ENCODE measurements at places on chromosomes 4 and X.

GRCh38 chrX:6857749-6858148 is 289.8 kb upstream of the STS start:
- no peak for DNase-seq

DNA sequence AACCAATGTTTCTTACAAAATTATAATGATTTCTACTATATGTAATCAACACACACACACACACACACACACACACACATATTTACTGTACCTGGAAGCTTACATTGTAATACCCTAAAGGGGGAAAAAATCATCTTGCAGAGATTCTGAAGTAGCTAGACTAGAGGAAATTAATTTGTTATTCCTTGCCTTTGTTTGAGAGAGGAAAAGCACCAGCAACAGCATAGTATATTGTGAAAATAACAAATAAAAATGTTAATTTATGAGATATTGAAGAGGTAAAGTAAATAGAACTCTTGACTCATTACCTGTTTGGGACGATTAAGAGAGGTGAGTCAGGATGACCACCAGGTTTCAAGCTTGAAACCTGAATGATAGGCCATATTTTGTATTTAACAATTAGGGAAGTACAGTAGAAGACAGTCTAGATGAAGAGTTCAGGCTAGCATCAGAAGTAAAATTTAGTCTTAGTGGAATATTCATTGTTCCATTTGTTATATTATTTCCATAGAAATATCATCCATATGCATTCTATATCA is 873.4 kb upstream of the PCDH10 start:
- DNase-seq, result no peak

DNA sequence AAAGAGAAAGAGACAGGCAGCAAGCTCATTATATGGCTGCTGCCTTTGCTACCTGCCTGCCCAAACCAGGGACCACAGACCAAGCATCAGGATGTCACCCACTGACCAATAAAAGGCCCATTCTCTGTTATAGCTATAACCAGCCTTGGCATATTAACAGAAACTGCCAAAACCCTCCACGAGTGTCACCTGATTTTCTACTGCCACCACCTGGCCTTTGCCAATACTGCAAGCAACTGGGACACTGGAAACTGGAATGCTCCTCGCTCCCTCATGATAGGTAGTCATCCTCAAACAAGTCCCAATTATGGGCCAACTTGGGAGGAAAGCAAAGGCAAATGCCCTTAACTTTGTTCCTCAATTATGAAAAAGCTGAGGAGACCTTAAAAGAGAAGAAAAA is 76.0 kb downstream of the SPIN4 start:
- peak; percentile 32 for DNase-seq

DNA sequence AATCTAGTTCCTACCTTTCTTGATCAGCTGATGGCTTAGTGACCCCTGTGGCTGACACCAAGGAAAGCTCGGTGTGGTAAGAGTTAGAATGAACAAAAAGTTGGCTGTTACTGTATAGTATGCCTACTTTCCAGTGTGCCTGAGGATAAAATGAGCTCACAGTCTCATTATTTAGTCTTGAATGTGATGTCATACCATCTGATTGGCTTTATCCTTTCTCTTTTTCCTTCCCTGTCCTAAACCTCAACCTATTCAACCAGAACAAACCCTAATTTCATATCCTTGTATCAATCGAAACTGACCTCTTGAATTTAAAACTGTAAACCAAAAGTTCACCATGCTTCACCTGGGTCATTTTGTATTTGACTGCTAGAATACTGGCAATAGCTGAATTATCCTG is 156.4 kb downstream of the PPARGC1A start:
- DNase-seq, result no peak

DNA sequence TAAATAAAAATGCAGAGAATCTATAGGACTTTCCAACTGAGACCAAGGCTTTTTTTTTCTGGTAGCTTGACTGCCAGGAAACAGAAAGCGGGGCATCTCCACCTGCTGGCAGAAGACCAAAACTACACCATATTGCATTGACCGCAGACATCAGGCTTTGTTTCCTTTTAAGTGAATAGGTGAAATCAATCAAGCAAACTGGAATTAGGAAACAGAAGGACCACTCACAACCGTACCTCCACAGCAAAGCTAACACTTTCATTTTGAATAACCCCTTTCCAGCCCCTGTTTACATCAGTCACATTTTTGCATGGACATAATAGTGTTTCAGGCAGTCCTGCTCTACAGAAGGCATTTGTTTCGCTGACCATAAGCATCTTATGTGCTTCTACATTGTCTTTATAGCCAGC is 218.2 kb downstream of the IDS start:
- DNase-seq, result peak; percentile 33

DNA sequence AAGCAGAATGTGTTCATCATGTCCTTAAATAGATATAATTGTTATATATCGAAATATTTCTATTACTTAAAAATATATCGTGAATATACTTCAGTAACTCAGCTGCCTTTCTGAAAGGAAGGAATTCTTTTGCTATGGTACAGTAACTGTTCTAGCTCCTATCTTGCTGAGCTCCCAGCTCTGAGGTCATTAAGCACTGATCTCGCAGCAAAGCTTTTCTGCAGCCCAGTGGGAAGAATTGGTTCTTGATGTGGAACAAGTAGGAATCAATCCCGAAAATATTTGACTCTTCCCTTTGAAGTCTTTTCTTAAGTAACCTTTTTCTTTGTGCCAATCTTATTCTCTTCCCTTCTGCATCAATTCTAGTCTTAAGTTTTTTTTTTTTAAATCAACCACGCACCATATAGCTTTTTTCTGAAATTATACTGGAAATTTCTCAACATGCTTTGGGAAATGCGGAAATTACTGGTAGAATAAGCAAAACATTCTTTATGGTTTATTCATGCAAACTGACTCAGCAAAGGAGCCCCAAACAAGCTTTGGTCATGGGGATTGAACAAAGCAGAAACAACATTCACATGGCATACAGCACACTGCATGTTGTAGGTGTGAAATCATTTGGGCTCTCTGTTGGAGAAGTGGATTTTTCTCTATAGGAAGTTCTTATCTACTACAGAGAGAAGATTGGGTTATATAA is 428.9 kb upstream of the GNPDA2 start:
- DNase-seq, result no peak

DNA sequence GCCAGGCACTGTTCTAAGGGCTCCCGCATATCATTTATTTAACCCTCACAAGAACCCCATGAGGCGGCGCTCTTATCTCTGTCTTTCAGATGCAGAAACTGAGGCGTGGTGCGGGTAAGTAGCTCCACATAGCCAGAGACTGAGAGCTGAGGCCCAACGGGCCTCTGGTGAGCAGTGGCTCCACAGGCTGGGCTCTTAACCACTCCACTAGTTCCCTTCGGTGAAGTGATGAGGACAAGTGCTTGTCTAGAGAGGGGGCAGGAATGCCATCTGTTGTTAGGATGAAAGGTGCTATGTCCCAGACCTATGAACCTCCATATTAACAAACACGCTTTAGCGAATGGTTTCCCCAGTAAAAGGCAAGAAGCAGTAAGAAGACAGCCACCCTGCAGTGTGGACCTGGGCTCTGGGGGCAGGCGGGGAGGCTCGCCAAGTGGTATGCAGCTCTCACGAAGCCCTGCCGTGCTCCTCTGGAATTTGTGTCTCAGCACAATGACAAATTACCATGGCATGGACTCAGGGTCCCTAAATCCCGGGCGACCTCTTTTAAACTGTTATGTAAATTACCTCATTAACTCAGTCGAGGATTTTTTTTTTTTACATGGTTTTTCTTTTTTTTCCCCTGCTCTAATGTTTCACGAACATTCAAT is 20.9 kb upstream of the S100G start:
- DNase-seq, result no peak

GRCh38 chr4:8725845-8726244 is 133.3 kb downstream of the CPZ start:
- no peak for DNase-seq

DNA sequence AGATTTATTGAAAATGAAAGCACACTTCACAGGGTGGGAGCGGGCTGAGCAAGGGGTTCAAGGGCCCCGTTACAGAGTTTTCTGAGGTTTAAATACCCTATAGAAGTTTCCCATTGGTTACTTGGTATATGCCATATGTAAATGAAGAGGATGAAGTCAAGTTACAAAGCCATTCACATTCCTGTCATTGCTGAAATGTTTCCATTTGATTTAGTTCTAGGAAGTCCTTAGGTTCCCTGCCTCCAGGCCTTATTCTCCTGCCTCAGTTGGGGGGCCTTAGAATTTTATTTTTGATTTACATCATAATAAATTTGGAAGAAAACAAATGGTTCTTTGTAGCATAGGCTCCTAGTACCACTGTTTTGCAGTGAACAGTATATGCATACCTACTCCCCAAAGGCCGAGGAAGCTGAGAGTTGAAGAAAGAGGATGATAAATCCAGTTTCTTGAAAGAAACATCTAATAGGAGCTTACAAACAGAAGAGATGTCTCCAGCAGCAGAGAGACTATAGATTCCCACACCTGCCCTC is 31.8 kb downstream of the SERTM2 start:
- no peak for DNase-seq

DNA sequence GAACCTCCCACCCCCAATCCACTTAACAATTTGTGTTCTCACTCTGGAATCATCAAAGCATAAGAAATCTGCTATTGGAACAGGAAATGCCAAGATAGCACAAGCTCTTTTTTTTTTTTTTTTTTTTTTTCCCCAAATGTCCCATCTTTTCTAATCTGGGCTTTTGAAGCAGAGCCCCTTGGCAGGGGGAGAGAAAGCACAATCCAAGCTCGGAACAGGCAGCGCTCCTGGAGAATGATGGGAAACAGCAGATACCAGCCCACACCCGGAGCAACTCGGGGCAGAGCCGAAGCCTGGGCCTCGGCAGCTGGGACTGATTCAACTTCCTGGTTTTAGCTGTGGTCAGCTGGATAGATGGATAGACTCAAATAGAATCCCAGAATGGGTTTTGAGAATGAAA is 235.1 kb downstream of the QDPR start:
- no peak for DNase-seq

- DNase-seq, result no peak
Measured at GRCh38 chr4:72489267-72489666, 79.8 kb downstream of the ADAMTS3 start.

DNA sequence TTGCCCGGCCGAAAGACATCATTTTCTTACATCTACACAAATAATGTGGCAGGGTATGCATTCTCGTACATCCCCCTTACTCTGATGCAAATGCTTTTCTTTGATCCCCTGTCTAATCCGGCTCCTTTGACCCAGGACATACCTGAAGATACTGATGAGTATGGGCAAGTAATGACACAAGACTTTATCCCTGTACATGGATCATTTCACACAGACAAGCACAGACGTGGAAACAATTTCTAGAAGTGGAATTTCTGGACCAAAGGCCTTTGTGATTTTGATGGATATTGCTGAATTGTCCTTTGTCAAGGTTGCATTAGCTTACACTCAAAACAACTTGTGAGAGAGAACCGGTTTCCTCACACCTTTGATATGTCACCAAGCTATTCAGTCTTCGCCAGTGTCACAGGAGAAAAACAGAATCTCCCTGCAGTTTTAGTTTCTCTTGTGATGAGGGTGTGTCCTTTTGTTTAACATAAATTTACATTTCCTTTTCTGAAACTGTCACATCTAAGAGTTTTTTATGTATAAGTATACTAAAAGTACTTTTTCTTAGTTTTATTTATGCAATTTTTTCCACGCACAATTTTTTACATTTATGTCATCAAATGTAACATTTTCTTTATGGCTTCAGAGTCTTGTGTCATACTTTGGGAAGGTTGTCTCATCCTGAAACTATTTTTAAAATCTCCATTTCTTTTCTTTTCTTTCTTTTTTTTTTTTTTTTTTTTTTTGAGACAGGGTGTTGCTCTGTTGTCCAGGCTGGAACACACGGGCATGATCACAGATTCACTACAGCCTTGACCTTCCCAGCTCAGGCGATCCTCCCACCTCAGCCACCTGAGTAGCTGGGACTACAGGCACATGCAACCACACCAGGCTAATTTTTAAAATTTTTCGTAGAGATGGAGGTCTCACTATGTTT is 25.2 kb downstream of the RWDD4 start:
- no peak for DNase-seq

Measured in activated CD4-positive, alpha-beta T cell treated with anti-CD3 and anti-CD28 coated beads, Interleukin-2, amount 50 U/mL, for 48 hours (primary cell).